ENCODE measurements at places on chromosomes 12 and 14.

GRCh38 chr12:57781801-57782200, 786 bp upstream of the TSFM start:
- no peak for DNase-seq

- DNase-seq: no peak
Observed at GRCh38 chr12:1821805-1822204, 1.4 kb downstream of the LRTM2 start.

GRCh38 chr12:42468921-42469320, 120.6 kb downstream of the PRICKLE1 start:
- no peak for DNase-seq

DNA sequence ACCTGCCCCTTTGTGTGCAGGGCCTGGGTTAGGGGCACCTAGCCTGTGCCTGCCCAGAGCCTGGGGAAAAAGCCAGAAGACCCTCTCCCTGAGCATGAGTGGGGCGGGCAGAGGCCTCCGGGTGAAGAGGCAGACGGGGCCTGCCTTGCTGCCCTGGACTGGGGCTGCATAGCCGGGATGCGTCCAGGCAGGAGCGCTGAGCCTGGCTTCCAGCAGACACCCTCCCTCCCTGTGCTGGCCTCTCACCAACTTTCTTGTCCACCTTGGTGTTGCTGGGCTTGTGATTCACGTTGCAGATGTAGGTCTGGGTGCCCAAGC, 216.1 kb downstream of the TMEM121 start:
- DNase-seq: no peak

DNA sequence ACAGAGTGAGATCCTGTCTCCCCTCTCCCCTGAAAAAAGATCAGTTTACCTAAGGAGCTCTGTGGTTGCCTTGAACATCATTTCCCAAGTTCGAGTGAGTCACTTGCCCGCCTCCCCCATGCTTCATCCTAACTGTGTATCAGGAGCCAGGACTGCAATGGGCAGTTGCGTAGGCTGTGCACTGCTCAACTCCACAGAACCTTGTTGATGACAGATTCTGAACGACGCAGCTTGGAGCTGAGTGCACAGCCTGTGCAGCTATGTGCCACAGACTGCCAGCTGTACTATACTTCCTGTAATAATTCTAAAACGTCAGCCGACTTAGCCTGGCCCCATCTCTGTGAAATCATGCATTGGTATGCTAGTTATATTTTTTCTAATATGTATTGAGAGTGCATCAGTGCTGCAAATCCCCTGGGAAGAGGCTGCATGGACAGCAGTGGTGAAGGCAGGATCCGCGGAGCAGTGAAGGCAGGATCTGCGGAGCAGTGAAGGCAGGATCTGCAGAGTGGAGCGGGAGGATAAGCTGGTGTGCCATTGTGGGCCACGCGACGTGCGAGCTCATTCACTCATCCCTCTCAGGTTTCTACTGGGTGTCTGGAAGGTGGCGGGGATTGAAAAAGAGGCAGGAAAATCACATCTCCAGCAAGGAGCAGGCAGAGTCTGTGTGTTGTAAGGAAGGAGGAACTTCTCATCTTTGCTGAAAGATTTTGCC, 80.8 kb downstream of the GALNT9 start:
- DNase-seq: no peak

DNA sequence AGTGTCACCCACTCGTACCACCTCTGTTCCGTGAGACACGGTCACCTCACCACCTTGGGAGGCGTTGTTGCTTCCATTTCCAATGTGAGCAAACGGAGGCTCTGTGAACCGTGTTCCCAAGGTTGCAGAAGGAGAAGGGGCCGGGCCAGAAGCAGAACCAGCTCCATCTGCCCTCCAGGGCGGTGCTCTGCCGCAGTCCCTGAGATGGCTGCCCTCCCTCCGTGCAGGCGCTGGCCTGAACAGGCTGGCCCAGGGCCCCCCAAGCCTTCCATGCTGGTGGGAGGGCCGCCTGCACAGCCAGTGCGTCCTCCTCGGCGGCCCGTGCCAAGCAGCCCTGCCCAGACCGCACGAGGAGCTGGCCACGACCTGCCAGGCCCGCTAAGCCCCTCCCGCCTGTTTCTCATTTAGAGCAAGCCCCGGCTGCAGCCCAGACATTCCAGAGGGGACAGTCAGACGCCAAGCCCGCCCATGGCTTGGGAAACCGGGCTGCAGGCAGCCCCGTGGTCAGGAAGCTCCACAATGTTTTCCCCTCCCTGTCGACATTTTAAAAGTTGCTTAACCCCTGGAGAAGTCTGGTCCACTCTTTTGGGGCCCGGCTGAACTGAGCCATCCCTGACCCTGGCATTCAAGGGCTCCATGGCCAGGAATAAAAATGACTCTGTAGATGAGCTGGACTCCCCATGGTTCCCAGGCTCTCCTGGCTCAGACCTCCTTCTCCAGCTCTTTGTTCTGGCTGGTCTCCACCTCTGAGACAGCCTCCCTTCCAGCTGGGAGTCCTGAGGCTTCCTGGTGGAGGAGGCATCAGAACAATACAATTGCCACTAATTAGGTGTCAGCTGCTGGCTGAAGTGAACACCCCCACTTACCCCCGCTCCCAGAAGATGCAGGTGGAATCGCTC, 236.0 kb downstream of the BCL11B start:
- DNase-seq: no peak

- no peak for DNase-seq
Observed at GRCh38 chr12:1184402-1184801, 193.4 kb downstream of the ERC1 start.

DNA sequence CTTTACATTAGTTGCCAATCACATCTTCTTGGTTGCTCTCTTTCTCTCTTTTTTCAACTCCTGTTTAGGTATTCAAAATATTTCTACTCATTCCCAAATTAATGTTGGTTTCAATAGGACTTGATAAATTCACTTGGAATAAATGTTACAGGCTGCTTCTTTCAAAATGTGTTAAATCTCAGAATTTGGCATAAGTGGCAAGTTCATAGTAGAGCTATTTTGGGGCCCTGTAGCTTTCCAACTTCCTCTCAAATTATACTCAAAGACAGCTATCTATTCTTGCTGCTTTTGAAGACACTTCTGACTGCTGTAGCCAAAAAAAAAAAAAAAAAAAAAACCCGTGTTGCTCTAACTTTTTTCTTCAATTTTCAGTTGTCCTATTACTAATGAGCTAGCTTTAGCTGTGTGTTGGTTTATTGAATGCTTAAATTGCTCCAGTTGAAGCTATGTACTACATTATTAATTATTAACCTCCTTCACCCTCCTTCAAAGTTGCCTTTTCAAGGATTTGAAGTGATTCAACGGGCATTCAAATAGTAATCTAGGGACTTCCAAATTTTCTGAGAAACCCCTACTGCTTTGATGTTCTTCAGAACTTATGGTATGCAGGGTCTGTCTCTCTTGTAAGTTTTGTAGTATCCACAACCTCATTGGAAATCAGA, 554.6 kb upstream of the FLRT2 start:
- DNase-seq: no peak
